Stimulated activated CD8-positive, alpha-beta memory T cell treated with anti-CD3 and anti-CD28 coated beads, Interleukin-7, amount 100 ng/mL, for 1 hour (primary cell): ENCODE measurements at places on chromosomes 5 and 9.

GRCh38 chr9:124522121-124523098, 15.2 kb upstream of the NR5A1 start:
- DNase-seq = no peak

GRCh38 chr9:135037521-135038250, 49.8 kb upstream of the OLFM1 start:
- no peak for DNase-seq

DNA sequence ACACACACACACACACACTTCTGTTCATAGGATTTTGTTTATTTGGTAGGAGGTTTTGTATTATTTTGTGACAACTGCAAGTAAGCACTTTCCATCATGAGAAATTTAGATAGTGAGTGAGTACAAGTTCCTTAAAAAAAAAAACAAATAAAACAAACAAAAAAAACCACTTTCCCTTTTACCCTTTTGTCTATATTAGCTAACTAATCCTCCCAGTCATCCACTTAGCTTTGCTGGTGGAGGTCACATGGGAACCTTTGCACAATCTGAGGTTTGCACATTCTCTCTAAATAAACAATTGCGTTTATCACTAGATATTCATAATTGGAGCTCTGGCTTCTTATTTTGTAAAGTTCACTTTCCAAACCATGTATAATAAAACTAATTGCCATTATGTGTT, 6.8 kb downstream of the ITGA1 start:
- no peak for DNase-seq

DNA sequence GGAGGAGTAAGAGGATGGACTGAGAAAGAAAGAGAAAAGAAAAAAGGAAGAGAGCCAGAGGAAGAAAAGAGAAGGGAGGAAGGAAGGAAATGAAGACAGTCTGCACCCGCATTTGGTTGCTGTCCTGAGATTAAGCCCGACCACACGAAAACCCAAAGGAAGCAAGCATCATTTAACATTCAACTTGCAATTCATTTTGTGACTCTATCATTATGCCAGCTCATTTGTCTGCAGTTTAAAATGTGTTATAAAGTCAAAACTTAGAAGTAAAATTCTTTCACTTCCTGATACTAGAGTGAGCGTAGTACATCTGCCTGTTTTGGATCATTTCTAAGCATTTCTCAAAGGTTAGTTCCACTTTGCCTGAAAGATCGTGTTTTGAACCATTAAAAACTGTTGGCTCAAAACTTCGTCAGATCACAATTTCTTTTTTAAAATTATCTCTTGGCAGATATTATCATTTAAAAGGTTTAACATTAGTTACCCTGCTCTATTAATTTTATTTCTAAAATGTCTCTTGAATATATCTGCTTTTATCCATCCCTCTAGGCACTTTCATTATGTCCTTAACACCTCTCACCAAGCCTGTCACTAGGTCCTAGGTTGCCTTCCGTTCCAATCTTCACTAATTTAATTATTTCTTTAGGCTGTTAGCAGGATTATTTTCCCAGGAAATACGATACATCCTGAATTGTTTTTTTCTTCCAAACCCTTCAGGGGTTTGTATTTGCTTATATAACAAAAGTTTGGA, 240.9 kb downstream of the TLE4 start:
- DNase-seq = no peak

DNA sequence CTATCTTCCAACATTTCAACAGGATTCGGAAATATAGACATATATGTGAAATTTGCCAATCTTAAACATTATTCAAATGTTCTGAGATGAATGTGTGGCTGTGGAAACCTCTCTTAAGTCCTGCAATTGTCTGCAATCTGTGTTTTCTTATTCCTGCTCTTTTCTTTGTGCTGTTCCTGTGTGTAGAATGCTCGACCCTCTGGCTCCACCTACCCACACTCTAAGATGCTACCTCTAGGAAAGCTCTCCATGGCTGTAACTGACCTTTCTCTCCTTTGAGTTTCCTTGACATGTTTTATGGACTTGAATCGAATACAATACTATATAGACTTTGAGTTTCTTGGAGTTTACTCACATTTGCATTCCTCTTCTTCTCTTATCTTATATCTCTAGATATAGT, 120.6 kb upstream of the ASTN2 start:
- no peak for DNase-seq

DNA sequence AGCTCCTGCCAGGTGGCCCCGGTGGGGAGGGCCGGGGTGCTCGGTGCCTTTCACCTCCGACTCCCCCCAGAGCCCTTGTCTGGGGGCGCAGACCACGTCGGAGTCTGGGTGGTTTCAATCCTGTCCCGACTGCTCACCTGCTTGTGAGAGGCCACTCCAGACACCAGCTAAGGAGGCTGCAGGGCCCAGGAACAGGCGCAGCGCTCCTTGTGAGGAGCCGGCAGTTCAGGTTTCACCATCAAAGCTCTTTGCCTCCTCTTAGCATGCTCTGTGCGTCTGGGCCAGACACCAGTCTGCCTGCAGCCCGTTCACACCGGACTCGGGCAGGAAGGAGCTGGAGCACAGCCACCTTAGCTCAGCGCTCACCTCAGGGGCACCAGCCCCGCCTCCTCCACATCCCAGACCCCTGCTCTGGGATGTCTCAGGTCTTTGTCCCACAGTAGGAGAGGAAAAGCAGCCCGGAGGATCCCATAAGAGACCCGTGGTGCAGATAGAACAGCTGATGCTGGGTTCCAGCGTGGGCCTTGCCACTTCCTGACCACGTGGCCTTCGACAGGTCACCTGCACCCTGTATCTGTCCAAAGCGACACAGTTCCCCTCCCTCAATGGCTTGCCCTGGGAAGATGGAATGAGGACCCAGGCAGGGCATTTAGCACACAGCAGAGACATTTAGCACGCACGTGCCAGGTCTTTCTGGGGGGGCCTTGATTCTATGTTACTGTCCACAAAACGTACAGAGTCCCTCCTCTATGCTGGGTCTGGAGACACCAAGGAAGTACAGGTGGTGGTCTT, 106.2 kb upstream of the LMX1B start:
- DNase-seq = no peak

DNA sequence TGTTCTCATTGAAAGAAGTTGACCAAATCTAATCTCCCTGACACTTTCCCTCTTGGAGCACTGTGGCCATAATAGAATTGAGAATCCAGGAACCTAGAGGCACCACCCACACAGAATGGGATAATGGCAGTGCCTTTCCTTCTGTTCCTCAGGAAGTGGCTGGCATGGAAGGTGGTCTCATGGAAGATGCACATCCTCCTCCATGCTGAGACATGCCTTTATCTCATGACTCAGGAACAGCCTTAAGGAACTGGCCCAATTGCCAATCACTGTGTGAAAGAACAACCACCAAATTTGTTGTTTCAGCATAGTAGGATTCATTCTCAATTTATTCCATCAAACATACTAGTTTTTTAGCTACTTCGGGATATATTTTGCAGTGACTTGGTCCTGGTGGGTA, 137.5 kb upstream of the RASGRF2 start:
- DNase-seq = no peak

DNA sequence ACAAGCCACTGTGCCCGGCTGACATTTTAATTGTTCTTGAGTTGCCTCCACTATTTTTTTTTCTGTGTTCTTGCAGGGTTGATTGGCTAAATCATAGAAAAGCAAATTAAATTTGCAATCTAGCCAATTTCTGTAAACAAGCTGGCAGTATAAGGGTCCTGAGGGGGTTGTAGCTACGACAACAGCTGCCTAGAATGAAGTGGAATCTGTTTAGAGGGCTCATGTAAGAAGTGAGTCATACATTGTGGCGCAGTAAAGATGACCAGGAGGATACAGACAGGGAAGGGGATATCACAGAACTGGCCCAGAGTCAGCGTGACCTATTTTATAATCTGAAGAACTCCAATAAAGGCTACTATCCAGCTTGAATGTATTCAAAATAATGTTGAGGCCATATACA, 82.2 kb upstream of the TLE1 start:
- no peak for DNase-seq

DNA sequence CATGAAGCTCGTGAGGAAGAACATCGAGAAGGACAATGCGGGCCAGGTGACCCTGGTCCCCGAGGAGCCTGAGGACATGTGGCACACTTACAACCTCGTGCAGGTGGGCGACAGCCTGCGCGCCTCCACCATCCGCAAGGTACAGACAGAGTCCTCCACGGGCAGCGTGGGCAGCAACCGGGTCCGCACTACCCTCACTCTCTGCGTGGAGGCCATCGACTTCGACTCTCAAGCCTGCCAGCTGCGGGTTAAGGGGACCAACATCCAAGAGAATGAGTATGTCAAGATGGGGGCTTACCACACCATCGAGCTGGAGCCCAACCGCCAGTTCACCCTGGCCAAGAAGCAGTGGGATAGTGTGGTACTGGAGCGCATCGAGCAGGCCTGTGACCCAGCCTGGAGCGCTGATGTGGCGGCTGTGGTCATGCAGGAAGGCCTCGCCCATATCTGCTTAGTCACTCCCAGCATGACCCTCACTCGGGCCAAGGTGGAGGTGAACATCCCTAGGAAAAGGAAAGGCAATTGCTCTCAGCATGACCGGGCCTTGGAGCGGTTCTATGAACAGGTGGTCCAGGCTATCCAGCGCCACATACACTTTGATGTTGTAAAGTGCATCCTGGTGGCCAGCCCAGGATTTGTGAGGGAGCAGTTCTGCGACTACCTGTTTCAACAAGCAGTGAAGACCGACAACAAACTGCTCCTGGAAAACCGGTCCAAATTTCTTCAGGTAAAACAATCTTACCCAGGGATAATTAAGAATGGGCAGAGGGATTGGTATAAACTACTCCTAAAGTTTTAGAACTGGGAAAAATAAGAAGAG, 12.9 kb downstream of the ITGA1 start:
- no peak for DNase-seq

GRCh38 chr9:132919614-132920268, 24.7 kb downstream of the TSC1 start:
- no peak for DNase-seq

- no peak for DNase-seq
Observed at GRCh38 chr5:180642779-180643178, 6.6 kb downstream of the FLT4 start.

DNA sequence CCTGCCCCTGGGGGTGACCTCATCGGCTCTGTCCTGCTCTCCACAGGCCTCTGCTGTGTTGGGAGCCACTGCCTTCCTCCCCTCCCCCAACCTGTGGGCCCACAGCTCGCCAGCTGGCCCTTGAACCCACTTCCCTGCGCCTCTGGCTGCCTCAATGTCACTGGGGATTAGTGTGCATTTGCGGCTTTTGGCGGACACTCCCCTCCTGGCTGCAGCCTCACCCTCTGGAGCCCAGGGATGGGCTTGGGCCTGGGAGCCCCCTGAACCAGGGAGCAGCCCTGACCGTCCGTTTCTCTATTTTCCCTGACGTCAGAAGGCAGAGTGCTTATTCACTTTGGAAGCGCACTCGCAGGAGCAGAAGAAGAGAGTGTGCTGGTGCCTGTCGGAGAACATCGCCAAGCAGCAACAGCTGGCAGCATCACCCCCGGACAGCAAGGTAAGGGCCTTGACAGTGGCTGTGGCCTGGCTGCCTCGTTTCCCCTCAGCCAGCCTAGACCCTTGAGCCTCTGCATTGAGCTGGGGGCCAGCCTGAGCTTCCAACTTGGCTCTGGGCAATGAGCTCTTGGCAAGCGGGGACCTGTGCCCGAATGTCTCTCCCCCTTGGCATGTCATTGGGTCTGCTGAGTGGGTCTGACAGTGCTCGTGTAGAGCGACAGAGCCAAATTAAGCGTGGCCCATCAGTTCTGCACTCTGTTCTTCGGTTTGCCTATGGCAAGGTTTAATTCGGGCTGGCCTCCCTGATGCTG, 73.1 kb downstream of the RGS3 start:
- DNase-seq = no peak

DNA sequence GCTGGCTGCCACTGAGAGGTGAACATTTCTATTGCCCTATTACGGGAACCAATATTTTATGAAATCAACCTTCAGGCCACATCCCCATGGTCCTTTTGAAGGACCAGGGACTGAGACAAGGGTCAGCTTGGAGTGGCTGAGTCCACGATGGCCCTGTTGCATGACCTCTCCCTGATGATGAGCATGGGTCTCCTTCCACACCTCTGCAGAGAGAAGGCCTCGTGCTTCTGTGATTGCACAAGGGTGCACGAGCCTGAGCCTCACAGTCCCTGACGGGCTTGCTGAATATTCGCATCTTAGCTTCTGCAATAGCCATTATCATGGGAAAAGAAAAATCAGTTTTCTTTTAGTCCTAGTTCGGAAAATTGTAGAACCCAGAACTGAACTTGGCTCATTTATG, 255.0 kb upstream of the IRX2 start:
- no peak for DNase-seq

GRCh38 chr5:178420354-178420781, 169.8 kb downstream of the COL23A1 start:
- no peak for DNase-seq

- DNase-seq = no peak
Observed at GRCh38 chr9:74960561-74960960, 7.8 kb upstream of the C9orf40 start.

DNA sequence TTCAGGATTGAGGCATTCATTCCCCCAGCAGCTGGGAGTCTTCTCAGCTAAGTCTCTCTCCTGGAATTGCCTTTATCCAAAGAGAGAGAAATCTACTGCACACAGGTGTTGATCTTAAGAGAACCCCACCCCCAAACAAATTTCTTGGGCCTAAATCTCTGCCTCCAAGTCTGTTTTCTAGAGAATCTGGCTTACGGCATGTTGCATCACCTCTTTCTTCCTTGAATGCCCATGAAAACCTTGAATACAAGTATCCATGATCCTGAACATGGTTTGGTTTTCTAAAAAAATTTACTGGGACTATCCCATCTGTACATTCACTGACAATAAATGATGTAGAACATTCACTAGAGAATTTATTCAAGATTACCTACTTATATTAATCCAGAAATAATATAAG, 401.6 kb downstream of the PDE4D start:
- no peak for DNase-seq

GRCh38 chr9:81552581-81552991, 136.8 kb downstream of the TLE1 start:
- DNase-seq = no peak

DNA sequence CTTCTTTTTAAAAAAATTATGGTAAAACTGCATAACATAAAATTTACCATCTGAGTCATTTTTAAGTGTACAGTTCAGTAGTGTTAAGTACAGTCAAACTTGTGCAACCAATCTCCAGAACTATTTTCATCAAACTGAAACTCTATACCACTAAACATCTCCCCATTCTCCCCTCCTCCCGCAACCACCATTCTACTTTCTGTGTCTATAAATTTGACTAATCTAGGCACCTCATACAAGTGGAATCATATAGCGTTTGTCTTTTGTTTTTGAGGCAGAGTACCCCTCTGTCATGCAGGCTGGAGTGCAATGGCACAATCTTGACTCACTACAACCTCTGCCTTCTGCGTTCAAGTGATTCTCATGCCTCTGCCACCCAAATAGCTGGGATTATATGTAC, 24.0 kb upstream of the EBF1 start:
- no peak for DNase-seq

- DNase-seq = no peak
Observed at GRCh38 chr5:97417986-97418385, 234.9 kb upstream of the RIOK2 start.

DNA sequence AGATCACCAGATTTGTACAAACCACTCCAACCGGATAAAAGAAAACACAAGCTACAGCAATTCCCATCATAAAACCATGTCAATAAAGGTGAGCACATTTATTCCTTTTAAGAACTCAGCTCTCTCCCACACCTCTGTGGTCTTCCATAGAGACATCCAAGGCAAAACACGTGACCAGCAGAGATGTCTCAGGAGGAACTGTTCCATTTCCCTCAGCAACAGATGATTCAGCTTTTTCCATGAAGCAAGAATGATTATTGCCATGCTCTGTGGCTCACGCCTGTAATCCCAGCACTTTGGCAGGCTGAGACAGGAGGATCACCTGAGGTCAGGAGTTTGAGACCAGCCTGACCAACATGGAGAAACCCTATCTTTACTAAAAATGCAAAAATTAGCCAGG, 15.8 kb downstream of the GZMK start:
- DNase-seq = no peak
